ENCODE measurements at places on chromosomes 2 and 18. TPM values are rescaled to one million over a fixed set of nuclear protein-coding genes. Genes with fewer than 3 reads are reported as not detected.

Gene CENPA
- total RNA-seq, result 43.6 TPM

Gene RIF1
- 39.4 TPM for total RNA-seq

Gene GRB14
- total RNA-seq, result 3.4 TPM

Gene APLF
- 4.5 TPM for total RNA-seq

Gene DCC
- total RNA-seq, result not detected

Gene CIB4
- not detected for total RNA-seq

Gene HOXD4
- not detected for total RNA-seq

Gene GATA6
- 12.3 TPM for total RNA-seq

Gene DYNAP
- not detected for total RNA-seq

Gene ACTG2
- not detected for total RNA-seq

Gene ZAP70
- not detected for total RNA-seq

Gene HOXD11
- total RNA-seq, result not detected

Gene EMX1
- not detected for total RNA-seq

Gene TMEFF2
- total RNA-seq, result not detected

Gene TMEM17
- total RNA-seq, result 7.6 TPM

Data from PC-9 (cell line).